ENCODE measurements at places on chromosomes 3 and 15.
A peak's percentile ranks its signal among the peaks of the same experiment; 100 is the strongest.

DNA sequence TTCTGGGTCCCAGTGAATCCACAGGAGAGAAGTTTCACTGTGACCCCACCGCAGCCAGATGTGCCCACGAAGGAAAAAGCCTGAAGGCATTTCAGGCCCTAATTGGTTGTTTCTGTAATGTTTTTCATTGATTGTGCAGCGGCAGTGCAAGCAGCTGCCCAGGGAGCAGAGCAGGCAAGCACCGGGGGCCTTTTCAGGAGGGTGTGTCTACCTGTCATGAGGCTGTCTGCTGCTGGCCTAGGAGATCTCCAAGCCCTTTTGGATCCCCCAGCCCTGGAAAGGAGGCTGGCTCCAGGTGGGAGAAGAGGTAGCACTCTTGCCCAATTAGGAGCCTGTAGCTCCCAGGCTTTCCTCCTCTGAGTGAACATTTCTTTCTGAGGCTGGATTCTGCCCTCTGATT lies 108.8 kb downstream of the EPHB1 start:
- DNase-seq = no peak

- DNase-seq = no peak
Observed at GRCh38 chr3:104952146-104952972, 414.4 kb upstream of the ALCAM start.

DNA sequence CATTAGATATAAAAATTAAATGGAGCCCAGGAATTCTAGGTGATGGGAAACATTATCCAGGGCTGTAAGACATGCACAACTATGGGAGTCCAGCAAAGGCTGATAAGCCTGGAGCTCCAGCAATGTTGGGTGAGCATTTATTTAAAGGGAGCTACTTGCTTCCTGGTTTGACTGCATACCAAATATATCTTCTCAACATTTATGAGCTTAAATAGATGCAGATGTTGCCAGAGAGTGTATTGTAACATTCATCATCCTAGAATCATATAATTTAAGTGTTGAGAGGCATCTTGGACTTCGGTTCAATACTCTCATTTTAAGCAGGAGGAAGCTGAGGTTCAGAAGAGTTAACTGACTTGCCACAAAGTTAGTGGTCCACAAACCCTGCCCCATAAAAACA lies 12.2 kb upstream of the POLR2M start:
- DNase-seq = no peak

DNA sequence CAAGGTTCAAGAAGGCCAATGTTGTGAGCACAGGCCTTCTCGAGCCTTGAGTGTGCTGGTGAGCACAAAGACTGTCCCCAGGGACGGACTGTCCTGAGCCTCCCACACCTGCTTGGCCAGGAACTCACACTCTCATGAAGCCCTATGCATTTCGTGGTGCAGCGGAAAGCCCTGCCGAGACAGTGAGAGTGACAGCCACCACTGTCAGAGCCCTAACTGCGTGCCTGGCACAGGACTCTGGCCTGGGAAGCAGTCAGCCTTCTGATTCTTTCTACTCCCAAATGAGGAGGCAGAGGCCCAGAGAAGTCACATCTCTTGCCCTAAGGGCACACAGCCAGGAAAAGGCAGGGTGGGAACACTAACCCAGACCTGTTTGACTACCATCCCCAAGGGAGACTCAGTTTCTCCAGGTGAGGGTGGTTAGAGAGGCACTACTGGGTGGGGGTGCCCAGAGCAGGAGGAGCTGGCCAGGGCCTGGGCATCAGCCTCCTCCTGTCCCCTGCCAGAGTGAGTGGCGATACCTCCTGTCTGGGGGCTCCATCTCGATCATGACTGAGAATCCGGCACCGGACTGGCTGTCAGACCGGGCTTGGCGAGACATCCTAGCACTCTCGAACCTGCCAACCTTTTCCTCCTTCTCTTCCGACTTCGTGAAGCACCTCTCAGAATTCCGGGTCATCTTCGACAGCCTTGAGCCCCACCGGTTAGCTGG lies 50.8 kb downstream of the SEMA3G start:
- no peak for DNase-seq

GRCh38 chr3:192187485-192188051 lies 539.8 kb downstream of the FGF12 start:
- DNase-seq = no peak

DNA sequence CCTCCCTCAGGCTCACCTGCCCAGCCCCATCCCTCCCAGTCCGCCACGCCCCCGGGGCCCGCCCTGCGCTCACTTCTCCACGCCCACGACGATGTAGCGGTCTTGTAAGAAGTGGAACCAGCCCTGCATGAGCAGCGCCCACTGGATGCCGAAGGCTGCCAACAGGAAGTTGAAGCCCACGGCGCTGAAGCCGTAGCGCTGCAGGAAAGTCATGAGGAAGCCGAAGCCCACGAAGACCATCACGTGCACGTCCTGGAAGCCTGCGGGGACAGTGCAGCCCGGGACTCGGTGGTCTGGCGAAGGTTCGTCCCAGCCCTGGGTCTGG lies 9.7 kb downstream of the RHCG start:
- peak; percentile 2 for DNase-seq

- DNase-seq = peak; percentile 20
Observed at GRCh38 chr15:70559265-70560239, 203.8 kb downstream of the UACA start.

DNA sequence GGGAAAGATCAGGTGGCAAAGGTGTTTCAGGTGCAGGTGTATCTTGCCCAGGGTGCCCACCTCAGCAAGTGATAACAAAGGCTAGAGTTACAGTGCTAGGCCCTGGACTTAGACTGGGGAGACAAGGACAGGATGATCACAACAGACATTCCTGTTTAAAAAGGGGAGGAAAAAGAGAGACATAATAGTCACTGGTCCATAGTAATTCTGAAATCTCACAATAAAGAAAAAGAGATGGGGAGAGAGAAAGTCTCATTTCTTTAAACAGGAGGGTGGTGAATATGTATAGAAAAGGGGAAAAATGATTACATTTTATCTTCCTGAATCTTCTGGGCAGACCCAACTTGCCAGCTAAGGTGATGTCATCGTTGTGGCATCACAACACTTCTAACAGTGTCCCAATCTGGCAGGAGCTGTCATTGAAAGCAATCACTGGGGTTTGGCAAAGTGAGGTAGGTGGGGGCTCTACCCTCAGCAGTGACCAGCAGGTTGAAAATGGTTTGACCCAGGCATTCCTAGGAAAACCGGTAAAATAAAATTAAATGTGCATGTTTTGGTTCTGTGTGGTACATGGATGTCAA lies 99.5 kb downstream of the ZNF621 start:
- DNase-seq = no peak

DNA sequence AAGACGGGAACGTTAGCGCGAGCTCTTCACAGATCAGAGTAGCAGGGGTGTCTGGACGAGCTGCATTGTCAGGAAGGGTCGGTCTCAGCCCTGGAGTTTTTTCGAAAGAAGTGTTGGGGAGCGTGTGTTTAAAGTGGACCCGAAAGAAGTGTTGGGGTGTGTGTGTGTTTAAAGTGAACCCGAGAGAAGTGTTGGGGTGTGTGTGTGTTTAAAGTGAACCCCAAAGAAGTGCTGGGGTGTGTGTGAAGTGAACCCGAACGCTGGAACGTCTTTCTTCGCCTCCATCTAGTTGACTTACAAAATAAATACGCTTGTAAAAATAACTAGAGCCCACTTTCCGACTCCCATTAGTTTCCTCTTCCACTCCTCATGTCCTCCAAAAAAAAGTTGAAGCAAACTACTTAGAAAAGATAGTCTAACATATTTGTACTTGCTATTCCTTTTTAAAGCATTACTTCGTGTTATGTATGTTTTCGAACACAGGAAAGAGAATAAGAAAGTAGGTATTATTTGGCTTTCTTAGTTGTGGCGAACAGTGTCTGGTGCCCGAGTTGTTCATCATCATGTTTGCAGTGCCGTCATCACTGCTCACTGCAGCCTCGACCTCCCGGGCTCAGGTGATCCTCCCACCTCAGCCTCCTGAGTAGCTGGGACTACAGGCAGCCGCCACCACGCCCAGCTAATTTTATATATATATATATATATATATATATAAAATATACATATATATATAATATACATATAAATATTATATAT lies 1.0 kb downstream of the LRCH3 start:
- no peak for DNase-seq

- DNase-seq = no peak
Observed at GRCh38 chr3:111895071-111895470, 36.0 kb downstream of the PHLDB2 start.

DNA sequence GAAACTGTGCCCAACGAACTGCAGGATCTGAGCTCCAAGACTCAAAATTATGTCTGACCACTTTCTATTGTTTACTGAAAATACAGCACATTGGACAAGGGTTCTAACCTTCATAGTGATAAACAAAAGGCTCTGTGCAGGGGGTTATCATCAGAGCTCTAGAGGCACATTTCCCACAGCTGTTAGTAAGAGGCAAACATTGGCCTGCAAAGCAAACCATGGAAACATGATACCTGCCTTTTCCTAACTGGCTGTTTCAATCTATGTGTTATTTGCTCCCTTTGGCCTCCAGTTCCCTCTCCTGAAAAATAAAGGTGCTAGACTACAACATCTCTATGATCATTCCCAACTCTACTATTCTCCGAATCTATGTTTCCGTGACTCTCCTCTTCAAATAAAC lies 159.7 kb upstream of the ARHGEF26 start:
- DNase-seq = no peak

- no peak for DNase-seq
Observed at GRCh38 chr3:30440147-30440604, 166.2 kb upstream of the TGFBR2 start.

- no peak for DNase-seq
Observed at GRCh38 chr3:17055374-17056276, 170.9 kb downstream of the PLCL2 start.

- no peak for DNase-seq
Observed at GRCh38 chr3:126540342-126540849, 16.4 kb downstream of the CHST13 start.

- DNase-seq = no peak
Observed at GRCh38 chr3:26260139-26260538, 362.4 kb upstream of the LRRC3B start.

- DNase-seq = no peak
Observed at GRCh38 chr15:58699769-58700168, 49.7 kb downstream of the ADAM10 start.

Measured in activated CD8-positive, alpha-beta memory T cell treated with anti-CD3 and anti-CD28 coated beads for 1 hour (primary cell).